ENCODE measurements at places on chromosomes 12 and 14. TPM values are rescaled to one million over a fixed set of nuclear protein-coding genes. Genes with fewer than 3 reads are reported as not detected.

The UBC gene
- total RNA-seq, result 2,354 TPM

The WSCD2 gene
- total RNA-seq, result not detected

The CRIP1 gene
- total RNA-seq, result 0.68 TPM

The TGM1 gene
- 0.17 TPM for total RNA-seq

The FGF6 gene
- total RNA-seq, result not detected

The RPAP3 gene
- total RNA-seq, result 11.6 TPM

The SUSD6 gene
- total RNA-seq, result 19.6 TPM

The CTSG gene
- not detected for total RNA-seq

The CELA1 gene
- total RNA-seq, result not detected

The RTL1 gene
- total RNA-seq, result not detected

The KLRK1 gene
- total RNA-seq, result not detected

The HOXC5 gene
- not detected for total RNA-seq

The DACT1 gene
- total RNA-seq, result 0.05 TPM

The SERPINA1 gene
- 0.23 TPM for total RNA-seq

The NEUROD4 gene
- total RNA-seq, result not detected

The PIK3C2G gene
- 1.0 TPM for total RNA-seq

The TAS2R10 gene
- 0.17 TPM for total RNA-seq

The MLXIP gene
- 35.7 TPM for total RNA-seq

The POTEM gene
- not detected for total RNA-seq

The MARK3 gene
- 65.2 TPM for total RNA-seq

The SERPINA9 gene
- total RNA-seq, result not detected

The CLEC2A gene
- total RNA-seq, result not detected

The DHRS2 gene
- 0.65 TPM for total RNA-seq

The HOXC13 gene
- total RNA-seq, result not detected

The B3GNT4 gene
- 0.17 TPM for total RNA-seq

The CDCA4 gene
- 29.8 TPM for total RNA-seq

The TAMALIN gene
- 49.2 TPM for total RNA-seq

The LAG3 gene
- under 0.01 TPM for total RNA-seq

The RNF212B gene
- not detected for total RNA-seq

The IFI27 gene
- 375 TPM for total RNA-seq
